ENCODE measurements at places on chromosomes 6 and 20. TPM values are rescaled to one million over a fixed set of nuclear protein-coding genes. Genes with fewer than 3 reads are reported as not detected.

- H3K27ac ChIP-seq: no peak overlapping the region
- H3K4me3 ChIP-seq: no peak overlapping the region
- peaks cover 35% of the 10 kb centered on the region for H3K4me1 ChIP-seq
- H3K27me3 ChIP-seq: no peaks in the 10 kb centered on the region
- no peak for DNase-seq
These were observed 138.4 kb upstream of the TENT5A start for GRCh38 chr6:81890846-81891245.

Gene HLA-C
- 170 TPM for total RNA-seq

GRCh38 chr6:154232013-154232910 is 124.3 kb downstream of the IPCEF1 start:
- no peaks in the 10 kb centered on the region for H3K27me3 ChIP-seq
- no peak for DNase-seq
- no peaks in the 10 kb centered on the region for H3K36me3 ChIP-seq
- no peak overlapping the region for H3K4me3 ChIP-seq
- H3K27ac ChIP-seq: no peak overlapping the region

DNA sequence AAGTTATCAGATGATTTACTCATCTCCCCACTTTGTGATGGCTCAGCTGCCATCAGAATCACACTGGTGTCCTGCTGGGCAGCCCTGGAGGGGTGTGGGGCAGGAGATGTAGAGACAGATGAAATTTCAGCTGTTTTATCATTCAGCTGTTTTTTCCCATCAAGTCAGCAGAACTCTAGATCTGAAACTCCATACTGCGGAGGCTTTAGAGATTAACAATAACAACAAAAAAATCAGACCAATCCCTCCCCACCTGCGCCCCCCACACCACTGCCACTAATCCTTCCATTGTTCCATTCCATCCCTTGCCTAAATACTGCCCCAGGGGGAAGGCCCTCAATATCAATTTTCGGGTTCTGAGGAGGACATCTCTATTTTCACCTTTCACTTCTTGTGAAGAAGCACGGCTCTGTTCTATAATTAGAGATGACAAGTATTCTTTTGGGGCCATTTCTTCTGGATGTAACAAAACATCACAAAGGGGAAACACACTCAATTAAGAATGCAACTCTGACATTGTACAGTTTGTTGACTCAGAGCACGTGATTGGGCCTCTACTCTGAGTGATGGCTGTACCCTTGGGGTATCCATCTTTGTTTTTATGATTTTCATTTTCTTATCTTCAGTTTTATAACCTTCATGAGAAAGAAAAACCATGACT is 396.3 kb downstream of the ZFAND3 start:
- no peaks in the 10 kb centered on the region for H3K36me3 ChIP-seq
- no peak overlapping the region for H3K4me3 ChIP-seq
- H3K27me3 ChIP-seq: no peaks in the 10 kb centered on the region
- DNase-seq: no peak
- H3K27ac ChIP-seq: no peak overlapping the region

GRCh38 chr20:46058599-46059281 is 29.7 kb downstream of the SLC12A5 start:
- H3K27me3 ChIP-seq: peaks cover 54% of the 10 kb centered on the region
- peaks cover 51% of the 10 kb centered on the region for H3K4me1 ChIP-seq
- no peak overlapping the region for H3K27ac ChIP-seq
- no peak for DNase-seq

- peaks cover 20% of the 10 kb centered on the region for H3K27me3 ChIP-seq
- H3K36me3 ChIP-seq: no peaks in the 10 kb centered on the region
- DNase-seq: no peak
- no peaks in the 10 kb centered on the region for H3K4me1 ChIP-seq
- no peak overlapping the region for H3K4me3 ChIP-seq
These were observed 59.3 kb upstream of the SLC2A12 start for GRCh38 chr6:134111726-134112125.

DNA sequence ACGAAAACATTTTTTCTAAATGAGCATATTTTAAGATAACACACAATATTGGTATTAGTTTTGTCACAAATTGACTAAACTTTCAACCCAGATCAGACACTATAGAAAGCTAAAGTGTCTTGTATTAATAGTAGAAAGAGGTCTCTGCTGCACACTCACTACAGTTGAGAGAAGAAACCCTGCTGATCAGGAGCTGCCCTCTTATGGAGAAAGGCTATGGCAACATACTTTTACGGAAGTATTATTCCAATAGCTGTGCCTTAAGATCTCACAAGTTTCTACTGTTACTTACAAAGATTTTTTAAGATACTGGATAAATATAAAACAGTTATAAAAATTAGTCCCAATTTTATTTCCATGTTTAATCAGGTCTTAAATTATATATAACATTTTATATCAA is 155.7 kb downstream of the RIMS1 start:
- H3K27ac ChIP-seq: no peak overlapping the region
- H3K4me1 ChIP-seq: no peaks in the 10 kb centered on the region
- no peaks in the 10 kb centered on the region for H3K36me3 ChIP-seq
- no peak for DNase-seq

Gene ANKEF1
- 1.3 TPM for total RNA-seq

Gene ZNF831
- total RNA-seq: 0.05 TPM

GRCh38 chr6:14640631-14641030 is 523.1 kb downstream of the CD83 start:
- no peaks in the 10 kb centered on the region for H3K36me3 ChIP-seq
- peaks cover 43% of the 10 kb centered on the region for H3K4me1 ChIP-seq

DNA sequence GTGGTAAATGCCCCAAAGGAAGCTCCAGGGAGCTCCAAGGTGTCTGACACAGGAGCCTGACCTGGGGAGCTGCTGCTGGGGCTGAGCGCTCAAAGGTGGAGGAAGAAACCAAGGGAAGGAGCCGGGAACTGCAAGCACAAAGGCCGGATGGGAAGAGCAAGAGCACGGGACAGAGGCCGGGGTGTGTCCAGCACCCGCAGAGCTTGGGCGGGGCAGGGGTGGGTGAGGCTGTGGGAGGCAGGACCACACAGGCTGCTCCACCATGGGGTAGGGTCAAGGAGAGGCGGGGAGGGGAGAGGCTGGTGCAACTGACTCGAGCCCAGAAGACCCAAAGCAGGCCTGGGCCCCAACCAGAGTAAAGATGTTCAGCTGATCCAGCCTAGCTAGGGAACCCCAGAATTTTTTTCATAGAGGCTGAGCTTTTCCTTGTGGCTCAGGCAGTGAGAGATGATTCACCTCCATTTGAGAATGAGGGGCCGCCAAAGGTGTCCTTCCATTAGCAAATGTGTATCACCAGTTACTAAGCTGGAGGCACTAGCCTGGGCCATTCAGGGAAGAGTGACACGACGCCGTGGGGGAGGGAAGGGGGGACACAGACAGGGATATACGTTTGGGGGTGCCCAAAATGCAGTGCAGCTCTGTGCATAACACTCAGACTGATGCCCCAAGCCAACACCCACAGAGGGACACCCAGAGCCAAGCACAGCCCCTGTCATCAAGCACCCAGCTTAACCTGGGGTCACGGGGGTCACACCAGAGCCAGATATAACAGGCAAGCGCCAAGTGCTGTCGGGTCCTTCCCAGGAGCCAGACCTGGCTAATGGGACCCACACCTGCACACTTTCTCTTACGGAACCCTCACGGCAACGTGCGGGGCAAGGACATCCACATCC is 21.3 kb upstream of the TLDC2 start:
- H3K36me3 ChIP-seq: no peaks in the 10 kb centered on the region
- peak; percentile 46 for DNase-seq
- no peaks in the 10 kb centered on the region for H3K27me3 ChIP-seq
- peak overlapping the region; percentile 85 for H3K27ac ChIP-seq
- peak overlapping the region; percentile 30 for H3K4me3 ChIP-seq

GRCh38 chr6:156279261-156279969 is 497.8 kb upstream of the ARID1B start:
- H3K36me3 ChIP-seq: no peaks in the 10 kb centered on the region
- no peak overlapping the region for H3K4me3 ChIP-seq
- H3K4me1 ChIP-seq: peaks cover 17% of the 10 kb centered on the region
- H3K27me3 ChIP-seq: no peaks in the 10 kb centered on the region
- peak overlapping the region; percentile 14 for H3K27ac ChIP-seq
- DNase-seq: no peak

DNA sequence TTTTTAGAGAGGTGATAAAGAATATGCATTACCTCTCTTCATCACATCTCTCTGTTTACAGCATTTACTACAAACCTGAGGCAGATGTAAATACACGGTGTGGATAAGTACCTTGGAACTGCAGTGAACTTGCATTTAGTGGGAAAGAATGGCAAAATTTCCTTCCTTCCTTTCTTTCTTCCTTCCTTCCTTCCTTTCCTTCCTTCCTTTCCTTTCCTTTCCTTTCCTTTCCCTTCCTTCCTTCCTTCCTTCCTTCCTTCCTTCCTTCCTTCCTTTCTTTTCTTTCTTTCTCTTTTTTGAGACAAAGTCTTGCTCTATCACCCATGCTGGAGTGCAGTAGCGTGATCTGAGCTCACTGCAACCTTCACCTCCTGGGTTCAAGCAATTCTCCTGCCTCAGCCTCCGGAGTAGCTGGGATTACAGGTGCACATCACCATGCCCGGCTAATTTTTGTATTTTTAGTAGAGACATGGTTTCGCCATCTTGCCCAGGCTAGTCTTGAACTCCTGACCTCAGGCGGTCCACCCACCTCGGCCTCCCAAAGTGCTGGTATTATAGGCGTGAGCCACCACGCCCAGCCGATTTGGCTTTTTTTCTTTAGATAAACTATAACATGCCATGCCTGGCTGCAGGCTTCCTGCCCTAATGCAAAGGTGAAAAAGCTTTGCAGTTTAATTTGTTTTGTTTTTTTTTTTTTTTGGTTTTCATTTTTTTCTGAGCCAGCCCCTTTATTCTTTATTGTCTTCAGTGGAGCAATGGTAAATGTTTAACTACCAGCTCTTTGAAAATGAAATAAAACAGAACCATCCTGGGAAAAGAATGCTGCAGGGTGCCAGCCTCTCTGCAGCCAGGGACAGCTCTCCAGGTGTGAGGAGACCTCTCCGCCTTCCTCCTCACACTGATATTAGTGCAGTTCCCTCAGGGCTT is 64.2 kb upstream of the NEDD9 start:
- H3K4me3 ChIP-seq: no peak overlapping the region
- DNase-seq: no peak
- H3K36me3 ChIP-seq: no peaks in the 10 kb centered on the region
- H3K27me3 ChIP-seq: no peaks in the 10 kb centered on the region

- H3K4me1 ChIP-seq: no peaks in the 10 kb centered on the region
- no peaks in the 10 kb centered on the region for H3K27me3 ChIP-seq
- no peak overlapping the region for H3K27ac ChIP-seq
- H3K36me3 ChIP-seq: no peaks in the 10 kb centered on the region
These were observed 784.8 kb downstream of the EPHA7 start for GRCh38 chr6:92634561-92634960.

- no peaks in the 10 kb centered on the region for H3K36me3 ChIP-seq
- H3K4me3 ChIP-seq: no peak overlapping the region
- no peak for DNase-seq
- no peak overlapping the region for H3K27ac ChIP-seq
- no peaks in the 10 kb centered on the region for H3K27me3 ChIP-seq
These were observed 200.9 kb downstream of the MYLK4 start for GRCh38 chr6:2549834-2550233.

GRCh38 chr6:90214461-90214860 is 82.2 kb downstream of the BACH2 start:
- no peak for DNase-seq
- H3K27ac ChIP-seq: no peak overlapping the region
- H3K4me1 ChIP-seq: peaks cover 58% of the 10 kb centered on the region
- no peaks in the 10 kb centered on the region for H3K27me3 ChIP-seq

- H3K4me3 ChIP-seq: no peak overlapping the region
- no peak for DNase-seq
- H3K4me1 ChIP-seq: no peaks in the 10 kb centered on the region
- H3K36me3 ChIP-seq: no peaks in the 10 kb centered on the region
- H3K27me3 ChIP-seq: peaks cover 56% of the 10 kb centered on the region
- no peak overlapping the region for H3K27ac ChIP-seq
These were observed 18.8 kb upstream of the CLPSL2 start for GRCh38 chr6:35757456-35758123.

- no peak overlapping the region for H3K27ac ChIP-seq
- no peak overlapping the region for H3K4me3 ChIP-seq
- DNase-seq: no peak
- H3K36me3 ChIP-seq: no peaks in the 10 kb centered on the region
- no peaks in the 10 kb centered on the region for H3K27me3 ChIP-seq
- no peaks in the 10 kb centered on the region for H3K4me1 ChIP-seq
These were observed 372.6 kb downstream of the QKI start for GRCh38 chr6:163786995-163787671.

- H3K27ac ChIP-seq: no peak overlapping the region
- no peaks in the 10 kb centered on the region for H3K4me1 ChIP-seq
- H3K27me3 ChIP-seq: no peaks in the 10 kb centered on the region
- no peak for DNase-seq
- H3K36me3 ChIP-seq: no peaks in the 10 kb centered on the region
These were observed 184.3 kb downstream of the CARMIL1 start for GRCh38 chr6:25463441-25463840.

Gene SPATA25
- 2.4 TPM for total RNA-seq

Gene SIRPD
- not detected for total RNA-seq

DNA sequence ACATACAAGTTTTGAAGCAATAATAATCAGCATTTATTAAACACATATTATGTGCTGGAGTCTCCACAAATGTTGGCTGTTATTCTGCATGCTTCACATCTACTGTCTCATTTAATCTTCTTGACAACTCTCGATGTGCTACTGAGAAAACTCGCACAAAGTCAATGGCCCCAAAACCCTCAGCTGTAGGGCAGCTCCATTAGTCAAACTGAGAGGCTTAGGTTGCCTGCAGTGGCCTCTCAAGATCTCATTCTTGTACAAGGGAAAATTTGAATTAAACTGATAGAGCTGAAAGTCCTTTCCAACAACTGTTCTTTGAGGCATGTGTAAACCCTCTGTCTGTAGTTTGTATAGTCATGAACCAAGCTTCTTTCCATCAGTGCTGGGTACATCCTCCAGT is 49.8 kb downstream of the MBOAT1 start:
- no peak overlapping the region for H3K4me3 ChIP-seq
- H3K27me3 ChIP-seq: no peaks in the 10 kb centered on the region
- no peak for DNase-seq
- H3K36me3 ChIP-seq: peaks cover 3% of the 10 kb centered on the region
- H3K27ac ChIP-seq: no peak overlapping the region
- H3K4me1 ChIP-seq: peaks cover 38% of the 10 kb centered on the region

Gene KIAA0408
- 2.2 TPM for total RNA-seq

DNA sequence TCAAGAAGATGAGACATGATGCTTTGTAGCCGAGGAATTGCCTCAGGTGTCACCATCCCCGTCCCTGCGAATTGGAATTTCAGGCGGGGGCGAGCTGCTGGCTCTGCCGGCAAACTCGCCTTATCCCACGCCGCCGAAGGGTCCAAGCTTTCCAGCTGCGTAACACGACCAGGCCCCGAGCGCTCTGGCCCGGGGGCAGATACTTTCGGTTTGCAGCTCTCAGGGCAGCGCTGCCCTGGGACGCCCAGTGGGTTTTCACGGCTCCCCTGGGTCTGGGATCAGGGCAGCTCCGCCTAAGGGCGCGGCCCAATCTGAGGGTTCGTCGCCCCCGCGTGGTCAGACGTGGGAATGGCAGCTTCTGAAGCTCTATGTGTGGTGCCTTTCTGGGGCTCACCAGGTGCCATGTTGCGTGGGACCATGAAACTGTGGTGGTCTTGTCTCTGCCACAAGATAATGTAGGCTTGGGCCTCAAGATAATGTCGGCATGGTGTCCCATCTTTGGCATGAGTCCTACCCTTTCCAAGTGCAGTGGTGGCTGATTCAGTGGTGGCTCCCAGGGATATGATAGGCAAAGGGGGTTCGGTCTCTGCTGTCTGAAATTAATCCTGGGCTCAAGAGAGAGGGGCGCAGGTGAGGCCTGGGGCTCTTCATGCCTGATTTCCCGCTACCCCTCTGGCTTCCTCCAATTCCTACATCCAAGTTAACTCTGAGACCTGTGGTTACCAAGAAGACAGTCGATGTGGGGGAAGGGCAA is 21.0 kb downstream of the PIGT start:
- H3K27ac ChIP-seq: peak overlapping the region; percentile 83
- peak; percentile 91 for DNase-seq
- H3K36me3 ChIP-seq: no peaks in the 10 kb centered on the region
- peaks cover 19% of the 10 kb centered on the region for H3K4me1 ChIP-seq
